Activated T-cell treated with anti-CD3 and anti-CD28 coated beads for 1 hour (primary cell): ENCODE measurements at places on chromosomes 1 and 21.

DNA sequence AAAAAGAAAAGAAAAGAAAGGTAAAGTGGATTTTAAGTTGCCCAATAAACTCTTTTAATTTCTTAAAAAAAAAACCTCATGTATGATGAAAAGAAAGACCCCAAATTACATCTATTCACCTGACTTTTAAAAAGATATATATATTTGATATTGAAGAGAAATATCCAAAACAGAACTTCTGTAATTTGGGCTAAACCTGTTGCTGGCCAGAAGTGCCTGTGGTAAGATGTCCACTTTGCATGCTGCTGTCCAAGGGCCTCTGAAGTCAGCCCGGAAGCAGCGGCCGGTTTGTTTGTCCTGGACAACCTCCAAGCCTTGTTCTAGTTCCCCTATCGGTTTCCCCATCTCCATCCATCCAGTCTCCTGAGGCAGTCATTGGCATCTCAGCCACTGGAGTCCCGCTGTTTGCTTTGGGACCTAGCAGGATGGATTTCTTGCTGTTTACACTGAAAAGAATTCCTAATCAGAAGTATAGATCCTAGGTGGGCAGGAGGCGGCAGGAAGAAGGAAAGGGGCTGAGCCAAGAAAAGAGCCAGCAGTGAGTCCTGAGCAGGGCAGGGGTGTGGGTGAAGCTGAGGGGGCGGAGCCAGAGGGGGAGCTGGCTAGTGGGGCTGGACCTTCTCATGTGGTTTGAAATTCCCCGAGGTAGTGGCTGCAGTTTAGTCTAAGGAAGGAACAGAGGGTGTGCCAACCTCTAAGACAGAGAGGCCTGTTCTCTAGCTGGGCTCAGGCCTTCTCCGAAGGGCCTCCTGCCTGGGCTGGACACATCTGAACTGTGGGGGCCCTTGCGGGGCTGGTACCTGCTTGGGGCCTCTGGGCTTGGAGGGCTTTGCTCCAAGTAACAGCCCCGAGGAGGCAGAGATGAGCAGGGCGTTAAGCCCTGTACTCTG, 3.3 kb downstream of the NCMAP start:
- DNase-seq: no peak

DNA sequence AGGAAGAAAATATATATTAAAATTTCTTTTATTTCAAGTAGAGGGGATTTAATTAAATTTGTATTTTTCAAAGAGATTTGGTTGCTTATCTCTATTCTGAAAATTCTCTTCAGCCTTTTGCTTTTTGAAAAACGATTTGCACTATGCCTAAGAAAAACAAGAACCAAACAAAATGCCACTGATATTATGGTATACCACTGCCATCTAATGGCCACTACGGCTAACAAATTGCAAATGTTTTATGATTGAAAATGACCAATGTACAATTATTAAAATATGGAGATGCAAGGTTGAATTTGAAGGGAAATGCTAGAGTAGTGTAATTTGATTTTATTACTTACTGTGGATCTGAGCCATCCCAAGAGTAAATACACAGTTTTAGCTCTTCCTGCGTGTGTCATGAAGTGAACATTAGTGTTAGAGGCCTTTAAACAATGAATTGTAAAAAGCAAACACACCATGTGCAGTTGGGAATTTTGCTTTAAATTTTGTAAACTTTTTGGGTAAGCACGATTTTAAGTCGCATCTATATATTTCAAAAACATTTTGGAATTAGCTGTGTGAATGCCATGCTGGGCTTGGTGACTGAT, 137.4 kb upstream of the USP25 start:
- DNase-seq: no peak

DNA sequence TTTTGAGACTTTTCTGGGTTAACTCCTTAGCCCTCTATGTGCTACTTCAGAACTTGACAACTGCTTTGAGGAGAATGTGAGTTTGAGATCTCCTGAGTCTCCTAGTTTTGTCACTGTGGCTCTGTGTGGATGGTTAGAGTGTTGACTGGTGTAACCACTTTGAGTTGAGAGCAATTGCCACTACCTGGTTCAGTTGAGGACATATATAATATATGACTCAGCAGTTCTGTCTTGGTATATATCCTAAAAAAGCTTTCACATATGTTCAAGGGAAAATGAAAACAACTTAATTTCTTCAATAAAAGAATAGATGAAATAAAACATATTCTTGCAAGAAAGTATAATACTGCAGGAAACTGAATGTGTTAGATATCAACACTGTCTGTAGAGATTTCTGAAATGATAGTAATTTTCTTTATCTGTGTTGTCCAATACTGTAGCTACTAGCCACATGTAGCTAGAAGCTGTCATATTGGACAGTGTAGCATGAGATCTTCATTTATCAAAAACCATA, 96.7 kb upstream of the QSOX1 start:
- no peak for DNase-seq

DNA sequence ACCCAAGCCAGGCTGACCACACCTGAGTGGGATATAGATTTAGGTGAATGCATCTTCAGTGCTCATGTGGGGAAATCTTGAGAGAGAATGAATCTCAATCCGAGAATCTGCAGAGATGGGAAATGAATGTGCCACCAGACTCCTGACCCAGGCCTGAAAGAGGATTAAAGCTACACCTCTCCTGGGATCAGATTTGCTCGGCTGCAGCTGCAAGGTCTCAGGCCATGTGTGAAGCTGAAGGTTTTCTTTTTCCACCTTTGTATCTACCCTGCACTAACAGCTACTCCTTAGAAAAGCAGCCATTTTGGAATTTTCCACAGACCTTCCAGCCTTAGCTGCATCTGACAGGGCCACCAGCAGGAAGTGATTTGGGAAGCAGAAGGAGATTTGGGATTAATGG, 18.3 kb downstream of the GPR3 start:
- no peak for DNase-seq

DNA sequence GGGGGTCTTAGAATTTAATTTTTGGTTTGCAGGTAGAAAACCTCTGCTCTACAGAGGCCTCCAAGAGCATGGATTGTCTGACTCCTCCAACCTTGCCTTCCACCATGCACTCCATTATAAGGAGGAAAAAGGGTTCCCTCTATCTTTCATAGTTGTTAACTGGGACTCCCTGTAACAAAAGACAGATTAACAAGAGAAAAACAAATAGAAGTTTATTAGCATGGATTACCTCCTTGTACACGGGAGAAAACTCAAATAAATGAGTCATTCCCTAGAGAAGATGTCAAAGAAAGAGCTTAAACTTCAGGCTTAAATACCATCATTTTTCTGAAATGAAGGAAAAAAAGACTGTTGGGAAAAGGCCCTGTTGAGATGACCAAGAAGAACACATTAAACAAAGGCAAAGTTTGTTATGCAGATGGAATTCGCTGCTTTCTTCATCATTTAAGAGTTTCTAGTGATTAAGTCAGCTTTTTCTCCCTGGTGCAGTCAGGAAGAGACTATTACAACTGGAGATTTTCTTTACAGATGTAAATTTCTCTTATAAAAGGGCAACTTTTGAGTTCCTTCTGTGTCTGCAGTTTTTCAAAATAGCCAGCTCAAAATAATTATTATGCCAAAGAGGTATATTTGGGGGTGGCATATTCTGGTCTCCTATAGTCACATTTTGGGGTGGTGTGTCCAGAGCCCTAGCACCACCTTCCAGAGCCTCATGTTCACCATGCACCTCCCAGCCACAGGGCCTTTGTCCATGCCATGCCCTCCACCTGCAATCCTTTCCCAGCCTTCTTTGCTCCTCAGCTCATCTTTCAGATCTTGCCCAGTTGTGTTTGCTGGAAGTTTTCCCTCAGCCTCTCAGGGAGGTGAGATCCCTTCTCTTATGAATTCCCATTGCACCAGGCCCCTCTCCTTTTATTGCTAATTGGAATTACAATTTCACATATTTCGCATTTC, 63.1 kb upstream of the KLHDC7A start:
- DNase-seq: no peak

DNA sequence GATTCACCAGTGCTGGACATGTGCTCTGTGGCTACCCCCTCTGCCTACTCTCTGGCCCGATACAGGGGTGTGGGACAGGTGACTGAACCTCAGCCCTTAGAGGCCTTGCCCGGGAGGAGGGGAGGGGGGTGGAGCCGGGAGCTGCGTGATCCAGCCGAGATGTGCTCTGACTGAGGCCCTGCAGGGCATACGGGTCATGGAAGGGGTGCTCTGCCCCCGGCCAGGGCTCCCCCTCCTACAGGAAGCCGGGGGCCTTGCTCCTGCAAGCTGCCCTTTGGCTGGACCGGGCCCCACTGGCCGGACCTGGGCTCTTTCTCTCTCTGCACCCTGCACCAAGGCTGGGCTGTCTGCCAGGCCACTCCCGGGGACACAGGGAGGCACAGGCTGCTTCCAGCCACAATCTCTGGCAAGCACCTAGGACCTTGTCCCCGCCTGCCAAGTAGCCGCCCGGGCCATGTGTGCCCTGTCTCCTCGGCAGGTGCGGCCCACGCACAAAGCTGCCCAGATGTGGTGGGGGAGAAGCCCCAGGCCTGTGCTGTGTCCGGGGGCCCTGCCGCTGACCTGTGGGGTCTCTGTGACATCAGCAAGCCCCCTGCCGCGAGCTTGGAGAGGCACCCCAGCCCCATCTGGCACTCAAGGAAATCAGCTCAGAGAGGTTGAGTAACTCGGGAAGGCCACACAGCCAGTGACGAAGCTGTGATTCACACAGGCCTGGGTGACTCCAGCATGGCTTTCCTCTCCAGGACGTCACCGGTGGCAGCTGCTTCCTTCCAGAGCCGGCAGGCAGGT, 1.5 kb downstream of the SCNN1D start:
- DNase-seq: no peak
